ENCODE measurements at places on chromosomes 7 and 10.

DNA sequence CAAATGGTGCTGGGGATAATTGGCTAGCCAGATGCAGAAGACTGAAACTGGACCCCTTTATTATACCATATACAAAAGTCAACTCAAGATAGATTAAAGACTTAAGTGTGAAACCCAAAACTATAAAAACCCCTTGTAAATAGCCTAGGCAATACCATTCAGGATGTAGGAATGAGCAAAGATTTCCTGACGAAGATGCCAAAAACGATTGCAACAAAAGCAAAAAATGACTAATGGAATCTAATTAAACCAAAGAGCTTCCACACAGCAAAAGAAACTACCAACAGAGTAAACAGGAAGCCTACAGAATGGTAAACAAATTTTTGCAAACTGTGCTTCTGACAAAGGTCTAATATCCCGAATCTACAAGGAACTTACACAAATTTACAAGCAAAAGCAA lies 30.9 kb upstream of the PLXDC2 start:
- DNase-seq, result no peak

DNA sequence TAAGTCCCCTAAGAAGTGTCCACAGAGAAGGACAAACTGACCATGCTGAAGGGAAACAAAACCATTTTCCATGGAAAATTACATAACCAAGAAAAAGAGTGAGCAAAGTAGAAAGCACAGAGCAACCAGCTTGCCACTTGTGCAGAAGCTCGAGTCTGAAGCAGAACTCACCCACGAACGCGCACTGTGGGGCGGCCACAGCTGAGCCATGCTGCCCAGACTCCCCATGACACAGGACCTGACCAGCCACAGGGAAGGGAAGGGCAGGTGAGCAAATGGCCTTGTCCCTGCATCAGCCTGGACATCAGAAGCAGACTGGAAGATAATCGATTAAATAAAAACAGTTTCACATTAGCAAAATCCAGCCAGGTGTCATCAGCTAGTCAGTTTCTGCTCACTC lies 95.7 kb downstream of the TCERG1L start:
- DNase-seq, result no peak

DNA sequence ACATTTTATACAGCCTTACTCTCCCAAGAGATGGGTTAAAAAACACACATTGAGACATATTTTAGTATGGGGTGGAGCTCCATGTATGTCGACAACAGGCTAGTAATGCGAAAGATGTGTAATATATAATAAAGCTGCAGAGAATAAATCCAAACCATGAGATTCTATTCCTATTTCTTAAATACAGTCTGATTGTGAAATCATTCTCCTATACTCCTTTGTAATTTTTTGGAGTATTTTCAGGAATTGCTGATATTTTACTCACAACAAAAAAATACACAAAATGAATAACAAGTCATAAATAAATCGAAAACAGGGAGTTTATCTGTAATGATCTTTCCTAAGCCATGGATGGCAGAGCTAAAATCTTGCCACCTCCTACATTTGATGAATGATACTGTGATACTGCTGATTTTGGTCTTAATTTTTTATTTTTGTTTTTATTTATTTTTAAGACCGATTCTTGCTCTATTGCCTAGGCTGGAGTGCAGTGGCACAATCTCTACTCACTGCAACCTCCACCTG lies 173.5 kb upstream of the KLF6 start:
- no peak for DNase-seq

DNA sequence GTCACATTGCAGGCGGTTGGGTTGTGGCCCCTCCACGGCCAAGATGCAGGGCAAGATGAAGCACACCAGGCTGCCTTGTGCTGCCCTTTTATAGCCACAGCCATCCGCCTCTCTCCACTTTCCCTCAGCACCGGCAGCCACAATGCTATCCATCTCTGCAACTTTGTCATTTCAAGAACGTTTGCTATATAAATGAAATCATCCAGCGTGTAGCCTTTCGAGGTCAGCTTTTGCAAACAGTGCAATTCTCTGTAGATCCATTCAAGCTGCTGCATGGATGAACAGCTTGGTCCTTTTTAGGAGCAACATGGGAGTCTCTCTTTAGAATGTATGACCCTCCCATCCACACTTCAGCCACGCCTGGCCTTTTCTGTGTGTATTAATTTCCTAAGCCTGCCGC lies 6.4 kb upstream of the IL15RA start:
- DNase-seq, result peak; percentile 30

DNA sequence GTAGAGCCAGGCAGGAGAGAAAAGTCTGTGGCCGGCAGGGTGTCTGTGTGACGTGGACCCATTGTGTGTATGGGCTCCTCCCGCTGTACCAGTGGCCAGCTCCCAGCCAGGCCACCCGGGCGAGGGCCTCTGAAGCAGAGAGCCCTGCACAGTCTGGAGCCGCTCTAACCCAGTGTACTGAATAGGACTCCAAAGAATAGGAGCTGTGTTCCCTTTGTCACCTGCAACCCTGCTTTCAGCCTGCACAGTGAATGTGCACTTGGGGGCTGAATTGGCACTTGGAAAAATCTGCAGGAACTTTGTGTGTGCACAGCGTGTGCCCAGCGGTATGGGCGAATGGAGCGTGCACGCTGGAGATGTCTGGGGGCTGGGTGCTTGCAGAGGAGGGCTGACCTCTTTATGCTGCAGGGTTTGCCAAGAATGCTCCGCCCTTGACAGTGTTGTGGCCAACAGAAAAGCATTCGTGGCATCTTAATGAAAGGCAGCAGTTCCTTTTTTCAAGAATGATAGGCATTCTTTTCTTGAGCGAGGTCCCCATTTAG lies 216.2 kb downstream of the AUTS2 start:
- no peak for DNase-seq

GRCh38 chr7:102323914-102324195 lies 32.4 kb downstream of the SPDYE6 start:
- DNase-seq, result no peak

- DNase-seq, result no peak
Observed at GRCh38 chr7:38190011-38190410, 12.0 kb downstream of the STARD3NL start.

DNA sequence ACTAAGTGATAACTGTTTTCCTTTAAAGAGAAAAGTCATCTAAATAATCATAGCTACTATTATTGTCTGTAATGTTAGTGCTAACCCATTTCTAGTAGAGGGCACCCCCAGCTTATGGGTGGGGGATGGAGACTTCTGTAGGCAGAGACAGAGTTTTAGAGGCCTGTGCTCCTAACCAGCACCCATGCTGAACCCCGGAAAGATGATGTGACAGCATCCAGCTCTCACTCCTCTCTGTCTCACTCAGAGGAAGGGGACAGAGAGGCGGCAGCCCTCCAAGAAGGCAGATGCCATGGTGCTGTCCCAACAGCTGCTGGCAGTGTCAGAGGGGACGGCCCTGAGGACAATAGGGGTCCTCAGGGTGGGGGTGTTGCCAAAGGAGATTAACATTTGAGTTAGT lies 74.4 kb upstream of the PRLHR start:
- no peak for DNase-seq

- DNase-seq, result no peak
Observed at GRCh38 chr10:130936851-130937250, 374.7 kb downstream of the TCERG1L start.

DNA sequence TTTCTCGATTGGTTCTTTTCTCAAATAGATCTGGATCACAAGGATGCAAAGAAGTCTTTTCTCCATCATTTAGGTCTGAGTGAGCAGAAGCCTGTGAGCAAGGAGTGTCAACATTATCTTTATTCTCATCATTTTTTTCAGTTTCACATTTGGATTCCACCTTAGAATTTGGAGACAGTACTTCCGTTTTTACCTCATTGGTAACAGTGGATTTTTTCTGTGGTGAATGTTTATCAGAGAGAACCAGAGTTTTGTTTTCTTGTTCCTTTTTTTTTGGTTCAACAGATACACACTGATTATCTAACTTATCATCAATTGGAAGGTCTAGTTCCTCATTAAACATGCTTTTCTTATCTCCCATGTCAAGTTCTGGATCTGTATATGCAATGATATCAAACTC lies 151.3 kb downstream of the GALNT11 start:
- no peak for DNase-seq

GRCh38 chr10:133070405-133070804 lies 17.3 kb upstream of the ADGRA1 start:
- DNase-seq, result no peak

DNA sequence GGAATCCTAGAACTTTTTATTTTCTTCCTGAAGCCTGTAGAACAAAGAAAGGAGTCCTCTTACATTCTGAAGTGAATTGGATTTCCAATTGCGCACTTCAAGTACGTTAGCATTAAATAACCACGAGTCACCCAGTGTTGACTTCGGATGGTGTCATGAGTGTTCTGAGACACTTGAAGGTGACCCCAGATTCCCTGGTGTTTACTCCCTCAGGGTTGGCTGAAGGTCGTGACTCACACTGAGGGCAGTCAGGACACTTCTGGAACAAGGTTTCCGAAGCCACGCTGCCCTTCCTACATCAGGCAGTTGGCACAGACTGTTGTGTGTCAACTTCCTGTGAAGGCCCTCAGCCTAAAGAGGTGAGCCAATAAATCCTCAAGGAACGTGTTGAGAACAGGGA lies 186.6 kb upstream of the CELF2 start:
- no peak for DNase-seq

GRCh38 chr7:25967278-25968204 lies 184.5 kb upstream of the NFE2L3 start:
- DNase-seq, result no peak

- DNase-seq, result no peak
Observed at GRCh38 chr7:96612034-96612433, 97.6 kb downstream of the SEM1 start.

GRCh38 chr7:590731-591551 lies 71.3 kb upstream of the PDGFA start:
- DNase-seq, result no peak

DNA sequence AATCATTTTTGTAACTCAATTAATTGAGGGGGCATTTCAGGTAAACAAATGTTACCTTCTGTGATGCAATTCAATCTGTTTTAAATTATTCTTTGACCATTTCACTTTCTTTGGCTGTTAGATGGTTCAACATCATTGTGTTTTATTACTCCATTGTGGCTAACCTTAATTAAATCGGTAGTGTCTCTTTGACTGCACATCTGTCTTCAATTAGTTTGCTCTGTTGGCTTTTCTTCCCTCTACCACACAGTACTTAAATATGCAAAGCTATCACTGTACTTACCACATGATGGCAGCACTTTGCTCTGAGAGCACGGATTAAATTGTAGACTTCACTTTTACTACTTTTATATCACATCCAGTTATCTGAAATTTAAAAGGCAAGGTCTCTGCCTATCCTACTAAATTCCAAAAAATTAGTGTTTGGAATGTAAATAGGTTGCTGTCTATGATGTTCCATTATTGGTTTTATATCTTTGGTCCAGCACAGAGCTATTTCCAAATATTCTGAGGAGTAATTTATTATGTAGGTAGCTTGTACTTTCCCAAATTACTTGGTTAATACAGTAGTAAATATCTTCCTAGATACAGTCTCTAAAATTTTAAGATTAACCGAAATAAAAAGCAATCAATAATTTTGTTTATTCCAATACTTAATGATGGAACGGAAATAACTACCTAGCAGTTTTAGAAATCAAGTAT lies 352.0 kb downstream of the PCLO start:
- no peak for DNase-seq

- DNase-seq, result no peak
Observed at GRCh38 chr10:61404751-61405150, 48.4 kb downstream of the TMEM26 start.

DNA sequence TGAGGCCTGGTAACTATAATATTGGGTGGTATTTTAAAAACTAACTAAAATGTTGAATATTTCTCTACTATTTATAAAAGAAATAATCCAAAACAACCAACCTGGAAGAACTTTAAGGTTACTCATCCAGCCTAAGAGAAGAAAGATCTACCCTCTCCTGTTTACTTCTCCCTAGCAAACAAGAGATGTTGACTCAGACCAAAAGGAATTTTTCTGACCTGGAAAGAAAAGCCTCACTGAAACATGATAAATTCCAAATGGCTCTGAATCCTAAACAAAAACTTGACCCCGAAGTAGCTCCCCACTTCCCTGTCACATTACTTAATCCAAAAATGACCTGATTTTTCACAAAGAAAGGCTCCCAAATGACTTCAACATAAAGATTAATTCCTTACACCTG lies 101.2 kb downstream of the PARD3 start:
- DNase-seq, result no peak

DNA sequence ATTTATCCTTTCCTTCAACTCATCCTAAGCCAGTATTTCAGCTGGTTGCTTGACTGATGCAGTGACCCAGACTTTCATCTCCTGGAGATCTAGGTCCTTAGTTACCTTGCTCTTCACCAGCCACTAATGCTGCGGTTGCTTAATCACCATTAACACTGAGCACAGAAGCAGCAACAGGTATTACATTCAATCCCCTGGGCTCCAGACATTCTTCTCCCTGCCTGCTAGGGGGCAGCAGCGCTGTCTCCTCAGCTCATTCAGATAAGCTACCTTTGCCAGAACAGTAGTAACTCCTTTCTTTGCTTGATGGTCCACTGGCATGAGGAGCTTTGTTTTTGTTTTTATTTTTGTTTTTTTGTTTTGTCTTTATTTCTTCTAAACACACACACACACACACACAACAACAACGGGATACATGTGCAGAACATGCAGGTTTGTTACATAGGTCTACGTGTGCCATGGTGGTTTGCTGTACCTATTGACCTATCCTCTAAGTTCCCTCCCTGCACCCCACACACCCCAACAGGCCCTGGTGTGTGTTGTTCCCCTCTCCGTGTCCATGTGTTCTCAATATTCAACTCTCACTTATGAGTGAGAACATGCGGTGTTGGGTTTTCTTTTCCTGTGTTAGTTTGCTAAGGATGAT lies 1043.2 kb upstream of the C7orf33 start:
- DNase-seq, result no peak

- peak; percentile 73 for DNase-seq
Observed at GRCh38 chr10:6089334-6090219, 743 bp downstream of the RBM17 start.

GRCh38 chr7:23001610-23002009 lies 12.3 kb downstream of the HYCC1 start:
- DNase-seq, result no peak

- no peak for DNase-seq
Observed at GRCh38 chr10:70227548-70228320, 5.5 kb downstream of the PPA1 start.

GRCh38 chr10:1123198-1123597 lies 67.0 kb downstream of the WDR37 start:
- no peak for DNase-seq

- DNase-seq, result no peak
Observed at GRCh38 chr7:100065452-100066186, 15.9 kb downstream of the ZNF3 start.

DNA sequence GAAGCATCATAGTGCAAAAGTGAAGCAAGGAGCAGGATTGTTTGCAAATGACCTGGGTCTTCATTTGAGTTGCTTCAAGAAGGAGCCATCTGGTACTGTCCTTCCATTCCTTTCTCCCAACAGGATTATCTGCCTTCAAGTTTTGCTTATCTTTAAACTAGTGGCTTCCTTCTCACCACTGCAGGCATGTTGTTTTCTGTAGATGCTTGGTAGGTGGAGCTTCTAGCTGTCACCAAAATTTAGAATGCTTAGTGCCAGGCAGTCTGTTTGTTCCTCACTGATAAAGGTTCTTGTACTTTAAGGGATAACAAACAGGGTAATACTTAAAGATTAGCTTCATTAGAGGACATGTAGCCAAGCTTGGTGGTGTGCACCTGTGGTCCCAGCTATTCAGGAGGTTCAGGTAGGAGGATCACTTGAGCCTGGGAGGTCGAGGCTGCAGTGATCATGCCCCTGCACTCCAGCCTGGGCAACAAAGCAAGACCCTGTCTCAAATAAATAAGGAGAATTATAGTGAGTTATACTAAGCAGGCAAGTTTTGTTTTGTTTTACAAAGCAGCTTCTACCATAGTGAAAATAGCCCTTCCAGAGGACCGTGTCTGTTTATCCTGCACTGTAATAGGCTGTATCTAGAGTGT lies 5.7 kb downstream of the ARL5B start:
- no peak for DNase-seq

- peak; percentile 41 for DNase-seq
Observed at GRCh38 chr10:123521076-123521475, 145.1 kb upstream of the GPR26 start.
